Kidney tubule cell (primary cell): ENCODE measurements at places on chromosomes 2 and 18.

DNA sequence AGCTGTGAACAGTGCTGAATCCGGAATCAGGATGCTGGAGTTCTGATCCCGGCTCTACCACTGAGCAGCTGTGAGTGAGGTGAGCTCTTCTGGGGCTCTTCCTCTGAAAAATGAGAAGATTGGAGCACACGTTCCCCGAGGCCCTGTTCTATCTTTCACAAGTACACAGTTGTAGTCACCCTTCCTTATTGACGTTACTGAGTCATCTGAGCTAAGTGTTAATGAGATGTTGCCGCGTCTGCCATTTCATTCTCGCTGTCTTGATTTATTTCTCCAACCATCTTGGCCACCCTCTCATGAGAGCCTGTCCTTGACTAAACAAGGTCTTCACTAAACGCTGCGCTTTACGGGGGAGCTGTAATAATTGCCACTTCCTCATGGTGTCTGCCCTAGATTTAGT lies 31.9 kb upstream of the EFR3B start:
- no peak for DNase-seq

DNA sequence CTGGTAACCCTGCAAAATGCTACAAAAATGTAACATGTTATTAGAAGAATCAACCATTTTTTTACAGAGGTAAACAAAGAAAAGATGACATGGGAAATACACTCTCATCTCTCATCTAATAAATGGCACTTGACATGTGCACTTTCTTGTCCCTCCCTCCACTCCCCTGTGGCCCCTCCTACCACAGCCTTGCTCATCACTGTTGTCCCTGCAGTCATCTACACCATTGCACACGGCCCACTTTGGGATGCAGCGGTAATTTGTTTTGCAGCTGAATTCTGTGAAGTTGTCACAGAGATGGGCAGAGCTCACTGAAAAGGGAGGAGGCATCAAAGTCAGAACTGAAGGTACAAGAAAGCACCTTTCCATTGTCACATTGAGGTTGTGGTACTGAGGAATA lies 103.6 kb downstream of the DHRS9 start:
- DNase-seq, result no peak

GRCh38 chr2:231452799-231453508 lies 11.3 kb downstream of the NCL start:
- DNase-seq, result peak; percentile 22

- DNase-seq, result no peak
Observed at GRCh38 chr2:197626965-197627625, 48.3 kb downstream of the RFTN2 start.

- DNase-seq, result no peak
Observed at GRCh38 chr2:235535423-235536130, 41.7 kb downstream of the AGAP1 start.

DNA sequence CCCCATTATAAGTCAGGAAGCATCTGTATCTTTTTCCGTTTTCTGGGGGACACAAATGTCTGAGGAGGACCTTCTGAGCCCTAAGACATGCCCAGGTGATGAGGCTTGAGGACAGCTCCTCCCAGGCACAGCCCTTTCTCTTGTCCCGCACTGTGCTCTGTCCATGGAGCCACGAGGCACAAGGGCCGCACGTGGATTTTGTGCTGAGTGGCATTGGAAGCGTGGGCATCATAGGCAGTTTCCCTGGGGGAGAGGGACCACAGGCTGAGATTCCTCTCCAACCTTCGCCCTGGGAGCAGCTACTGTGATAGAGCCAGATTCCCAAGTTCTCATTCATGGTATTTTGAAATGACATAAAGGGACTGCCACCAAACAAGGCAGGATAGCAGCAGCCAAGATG lies 139.9 kb downstream of the SH3RF3 start:
- no peak for DNase-seq

GRCh38 chr2:233820774-233821105 lies 33.6 kb downstream of the HJURP start:
- no peak for DNase-seq

GRCh38 chr2:216006164-216006663 lies 7.1 kb downstream of the MREG start:
- DNase-seq, result peak; percentile 77

GRCh38 chr18:22345718-22346117 lies 72.0 kb downstream of the CTAGE1 start:
- no peak for DNase-seq

- DNase-seq, result no peak
Observed at GRCh38 chr2:24832931-24833701, 39.9 kb downstream of the CENPO start.

DNA sequence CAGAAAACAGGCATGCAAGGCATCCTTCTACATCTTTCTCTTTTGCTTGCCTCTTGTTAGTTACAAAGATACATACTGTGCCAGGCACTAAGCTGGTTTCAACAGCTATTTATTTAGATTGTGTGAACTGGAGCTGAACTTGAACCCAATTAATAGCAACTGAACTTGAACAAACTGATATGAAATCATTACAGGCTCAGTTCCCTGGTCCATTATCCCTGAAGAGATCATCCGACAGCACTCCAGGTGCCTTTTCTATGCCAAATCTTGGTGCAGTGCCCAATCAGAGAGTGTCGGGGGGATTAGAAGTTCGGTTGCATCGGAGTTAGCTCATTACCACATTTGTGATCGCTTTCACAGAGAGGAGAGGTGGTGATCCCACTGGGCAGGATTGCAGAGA lies 477.6 kb downstream of the PARD3B start:
- DNase-seq, result no peak
